Eye (tissue), 1 donor: ENCODE measurements at places on chromosomes 11 and 22.

- DNase-seq: no peak
These were observed 90.3 kb upstream of the CD82 start for GRCh38 chr11:44475114-44475686.

GRCh38 chr22:29882716-29883044, 294 bp upstream of the MTMR3 start:
- DNase-seq: no peak

GRCh38 chr11:85806876-85807275, 4.1 kb downstream of the SYTL2 start:
- no peak for DNase-seq

GRCh38 chr11:84468235-84468634, 1158.9 kb downstream of the DLG2 start:
- no peak for DNase-seq

GRCh38 chr22:30038219-30038618, 42.0 kb upstream of the HORMAD2 start:
- DNase-seq: peak; percentile 19

- peak; percentile 36 for DNase-seq
These were observed 47.6 kb downstream of the SMIM38 start for GRCh38 chr11:69203381-69203780.

DNA sequence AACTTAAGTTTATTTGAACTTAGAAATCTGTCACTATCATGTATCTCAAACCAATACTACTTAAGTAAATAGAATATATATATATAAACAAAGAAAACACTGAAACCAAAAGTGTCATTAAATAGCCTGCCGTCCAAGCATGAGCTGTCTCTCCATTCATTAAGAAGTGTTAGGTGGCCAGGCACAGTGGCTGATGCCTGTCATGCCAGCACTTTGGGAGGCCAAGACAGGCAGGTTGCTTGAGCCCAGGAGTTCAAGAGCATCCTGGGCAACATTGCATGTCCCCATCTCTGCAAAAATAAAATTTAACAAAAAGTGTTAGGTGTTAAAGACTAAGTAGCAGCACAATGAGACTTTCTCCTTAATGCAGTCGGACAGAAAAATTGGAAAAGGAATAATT, 14.0 kb downstream of the CD6 start:
- no peak for DNase-seq

GRCh38 chr11:91187314-91187713, 964.5 kb upstream of the CHORDC1 start:
- DNase-seq: no peak

GRCh38 chr22:41364955-41365354, 16.8 kb upstream of the TEF start:
- DNase-seq: no peak

GRCh38 chr11:119266063-119266462, 50.9 kb downstream of the MCAM start:
- no peak for DNase-seq

GRCh38 chr11:10604340-10604748, 35.9 kb upstream of the LYVE1 start:
- peak; percentile 27 for DNase-seq

DNA sequence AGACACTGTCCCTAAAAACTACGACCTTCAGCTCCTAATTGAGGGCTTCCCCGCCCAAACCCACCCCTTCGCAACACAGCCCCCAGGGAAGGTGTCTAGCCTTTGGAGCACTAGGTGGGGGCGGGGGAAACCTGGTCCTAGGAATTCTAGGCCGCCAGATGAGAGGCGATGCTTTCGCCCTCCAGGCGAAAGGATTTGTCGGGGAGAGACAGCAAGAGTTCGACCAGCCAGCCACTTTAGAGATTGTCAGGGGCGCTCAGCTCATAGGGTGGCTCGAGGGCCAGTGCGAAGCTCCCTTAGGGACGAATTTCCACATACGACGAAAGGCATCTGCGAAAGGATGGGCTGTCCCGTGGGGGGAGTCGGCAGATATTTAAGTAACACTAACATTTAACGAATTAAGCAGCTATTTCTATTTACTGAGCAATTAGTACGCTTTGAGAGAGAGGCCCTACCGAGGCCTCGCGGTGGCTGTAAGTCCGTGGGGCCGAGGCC, 5.3 kb downstream of the CD248 start:
- no peak for DNase-seq

- no peak for DNase-seq
These were observed 5.4 kb downstream of the PDE2A start for GRCh38 chr11:72668629-72669347.

DNA sequence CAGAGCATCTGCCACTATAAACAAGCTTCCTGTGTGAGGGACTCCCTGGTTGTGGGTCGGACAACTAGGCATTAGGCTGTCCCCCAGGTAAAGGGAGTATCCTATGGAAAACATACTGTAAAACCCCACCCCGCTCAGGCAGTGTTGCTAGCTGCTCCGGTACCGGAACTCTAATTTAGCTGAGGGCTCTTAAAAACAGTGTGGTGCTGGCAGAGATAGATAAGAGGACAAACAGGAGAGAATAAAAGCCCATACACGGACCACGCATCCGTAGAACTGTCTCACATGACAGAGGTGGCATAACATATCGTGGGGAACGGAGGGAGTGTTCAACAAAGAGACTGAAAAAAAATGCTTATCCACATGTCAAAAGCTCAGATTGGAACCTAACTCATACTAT, 3.4 kb upstream of the MOGAT2 start:
- no peak for DNase-seq

DNA sequence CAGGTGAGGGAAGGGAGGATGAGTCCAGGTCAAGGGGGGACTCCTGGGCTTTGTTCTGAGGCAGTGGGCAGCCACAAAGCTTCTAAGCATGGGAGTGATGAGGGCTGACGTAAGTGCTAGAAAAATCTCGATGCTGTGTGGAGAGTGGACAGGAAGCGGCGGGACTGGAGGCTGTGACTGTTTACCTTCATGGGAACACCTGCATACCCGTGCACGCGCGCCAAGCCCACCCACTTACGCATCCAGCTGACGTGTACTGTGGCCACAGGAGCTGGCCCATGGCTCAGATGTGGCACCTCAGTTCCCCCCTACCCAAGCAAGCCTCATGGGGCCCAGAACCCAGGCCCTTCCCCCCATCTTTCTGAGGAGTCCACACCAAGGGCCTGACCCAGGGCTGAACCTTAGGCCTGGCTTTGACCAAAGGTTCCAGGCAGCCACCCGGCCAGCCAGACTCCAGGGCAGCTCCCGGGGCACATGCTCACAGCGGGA, 14.0 kb downstream of the MYRF start:
- no peak for DNase-seq

- DNase-seq: no peak
These were observed 59.8 kb downstream of the SC5D start for GRCh38 chr11:121352251-121352891.

DNA sequence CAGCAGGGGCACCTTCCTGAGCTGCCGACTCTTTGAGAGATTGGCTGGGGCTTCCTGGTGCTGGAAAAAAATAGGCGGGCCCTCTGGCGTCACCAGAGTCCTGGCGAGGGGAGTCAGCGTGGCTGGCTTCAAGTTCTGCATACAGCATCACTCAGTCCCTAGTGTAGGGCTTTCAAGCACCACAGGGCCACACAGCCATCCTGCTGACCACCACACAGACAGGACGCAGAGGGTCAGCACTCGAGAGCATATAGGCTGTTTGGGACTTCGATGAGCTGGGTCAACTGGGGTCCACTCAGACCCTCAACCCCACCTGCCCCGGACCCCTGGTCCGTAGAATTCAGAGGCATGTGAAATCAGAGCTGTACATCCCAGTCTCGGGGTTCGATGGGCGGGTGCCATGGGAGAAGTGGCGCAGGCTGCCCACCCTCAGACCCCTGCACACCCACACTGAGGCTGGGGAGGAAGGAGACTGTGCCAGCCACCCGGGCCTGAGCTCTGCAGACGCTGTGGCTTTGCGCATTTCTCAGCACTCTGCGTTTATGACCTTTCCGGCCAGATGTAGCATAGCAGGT, 1131.9 kb downstream of the BRD1 start:
- no peak for DNase-seq

DNA sequence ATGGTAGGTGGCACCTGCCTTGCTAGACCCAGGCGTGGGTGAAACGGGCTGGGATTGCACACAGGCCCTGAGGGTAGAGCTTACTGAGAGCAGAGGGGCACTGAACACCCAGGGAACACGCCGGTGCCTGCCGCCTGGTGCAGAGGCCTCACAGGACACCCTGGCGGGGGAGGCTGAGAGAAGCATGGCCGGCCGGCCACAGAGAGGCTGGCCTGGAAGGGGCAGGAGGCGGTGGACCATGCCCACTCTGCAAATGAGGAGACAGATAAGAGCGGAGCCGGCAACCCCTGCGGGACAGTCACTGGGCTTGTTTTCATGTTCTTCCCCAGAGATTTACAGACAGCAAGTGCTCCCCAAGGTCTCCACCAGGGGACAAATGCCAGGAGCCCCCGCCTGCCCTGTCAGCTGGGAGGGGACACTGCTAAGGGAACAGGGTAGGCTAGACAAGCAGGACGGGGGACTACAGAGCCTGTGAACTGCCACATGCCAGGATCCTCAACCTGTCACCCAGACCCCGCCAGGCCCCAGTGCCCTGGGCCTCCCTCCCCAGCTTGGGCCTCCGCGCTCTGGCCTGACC, 38.5 kb upstream of the TCF20 start:
- DNase-seq: no peak

- DNase-seq: no peak
These were observed 734.3 kb downstream of the BRD1 start for GRCh38 chr22:49093192-49093880.

- DNase-seq: no peak
These were observed 173.1 kb upstream of the API5 start for GRCh38 chr11:43138621-43139140.

DNA sequence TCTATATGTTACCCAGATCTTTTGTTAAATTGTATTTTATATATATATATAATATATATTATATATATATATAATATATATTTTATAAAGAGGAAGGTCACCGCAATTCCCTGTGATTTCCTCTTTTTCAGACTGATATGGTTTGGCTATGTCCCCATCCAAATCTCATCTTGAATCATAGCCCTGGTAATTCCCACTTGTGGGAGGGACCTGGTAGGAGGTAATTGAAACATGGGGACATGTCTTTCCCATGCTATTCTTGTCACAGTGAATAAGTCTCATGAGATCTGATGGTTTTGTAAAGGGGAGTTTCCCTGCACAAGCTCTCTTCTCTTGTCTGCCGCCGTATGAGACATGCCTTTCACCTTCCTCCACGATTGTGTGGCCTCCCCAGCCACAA, 157.6 kb downstream of the RAB38 start:
- no peak for DNase-seq

DNA sequence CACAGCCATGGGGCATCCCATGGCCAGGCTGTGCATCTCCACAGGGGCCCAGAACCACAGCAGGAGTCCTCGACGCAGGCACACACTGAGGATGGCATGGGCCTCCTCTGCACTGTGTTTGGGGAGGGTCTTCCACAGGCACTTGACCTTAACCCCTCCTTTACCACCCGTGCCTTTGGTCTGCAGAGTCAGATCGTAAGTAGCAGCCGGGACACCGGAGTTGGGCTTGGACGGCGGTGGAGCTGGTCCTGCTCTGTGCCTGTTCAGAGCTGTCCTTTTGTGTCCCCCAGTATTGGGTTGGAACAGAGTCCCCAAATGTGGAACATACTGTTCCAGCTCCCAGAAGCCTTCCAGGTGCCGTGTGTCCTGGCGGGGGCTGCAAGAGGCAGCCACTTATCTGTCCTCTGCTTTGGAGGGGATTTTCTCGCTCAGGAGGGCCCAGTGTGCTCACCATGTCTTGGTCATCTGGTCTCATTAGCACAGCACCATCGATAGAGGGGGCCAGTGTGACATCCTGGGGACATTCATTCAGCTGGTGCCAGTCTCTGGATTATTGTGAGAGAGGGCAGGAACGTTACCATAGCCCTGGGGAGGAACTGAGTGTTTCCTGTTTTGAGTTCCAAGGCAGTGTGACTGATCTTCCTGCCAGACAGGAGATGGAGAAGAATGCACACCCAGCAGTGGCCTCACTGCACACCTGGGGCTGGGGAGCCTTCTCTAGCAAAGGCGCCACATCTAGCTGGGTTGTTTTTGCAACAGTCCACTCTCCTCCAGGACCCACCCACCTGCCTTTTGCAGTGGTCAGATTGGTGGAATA, 12.4 kb downstream of the CRELD2 start:
- peak; percentile 55 for DNase-seq

GRCh38 chr22:26593763-26594162, 3.8 kb upstream of the TPST2 start:
- DNase-seq: no peak

DNA sequence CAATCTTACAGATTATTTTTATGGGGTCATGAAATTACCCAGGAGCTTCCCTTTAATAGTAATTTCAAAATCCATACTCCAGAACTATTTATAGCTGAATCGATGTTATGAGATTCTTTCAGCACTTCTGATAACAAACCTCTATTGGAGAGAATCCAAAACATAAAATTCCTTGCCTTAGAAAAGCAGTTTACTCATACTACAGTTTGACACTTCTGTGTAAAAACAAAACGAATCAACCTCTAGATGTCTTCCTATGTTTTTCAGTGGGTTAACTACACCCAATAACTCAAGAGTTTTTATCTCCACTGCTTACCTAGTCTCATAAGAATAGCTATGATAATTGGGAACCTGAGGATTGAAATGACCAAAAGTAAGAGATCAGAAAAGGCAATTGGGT, 35.6 kb downstream of the KIF18A start:
- DNase-seq: no peak

DNA sequence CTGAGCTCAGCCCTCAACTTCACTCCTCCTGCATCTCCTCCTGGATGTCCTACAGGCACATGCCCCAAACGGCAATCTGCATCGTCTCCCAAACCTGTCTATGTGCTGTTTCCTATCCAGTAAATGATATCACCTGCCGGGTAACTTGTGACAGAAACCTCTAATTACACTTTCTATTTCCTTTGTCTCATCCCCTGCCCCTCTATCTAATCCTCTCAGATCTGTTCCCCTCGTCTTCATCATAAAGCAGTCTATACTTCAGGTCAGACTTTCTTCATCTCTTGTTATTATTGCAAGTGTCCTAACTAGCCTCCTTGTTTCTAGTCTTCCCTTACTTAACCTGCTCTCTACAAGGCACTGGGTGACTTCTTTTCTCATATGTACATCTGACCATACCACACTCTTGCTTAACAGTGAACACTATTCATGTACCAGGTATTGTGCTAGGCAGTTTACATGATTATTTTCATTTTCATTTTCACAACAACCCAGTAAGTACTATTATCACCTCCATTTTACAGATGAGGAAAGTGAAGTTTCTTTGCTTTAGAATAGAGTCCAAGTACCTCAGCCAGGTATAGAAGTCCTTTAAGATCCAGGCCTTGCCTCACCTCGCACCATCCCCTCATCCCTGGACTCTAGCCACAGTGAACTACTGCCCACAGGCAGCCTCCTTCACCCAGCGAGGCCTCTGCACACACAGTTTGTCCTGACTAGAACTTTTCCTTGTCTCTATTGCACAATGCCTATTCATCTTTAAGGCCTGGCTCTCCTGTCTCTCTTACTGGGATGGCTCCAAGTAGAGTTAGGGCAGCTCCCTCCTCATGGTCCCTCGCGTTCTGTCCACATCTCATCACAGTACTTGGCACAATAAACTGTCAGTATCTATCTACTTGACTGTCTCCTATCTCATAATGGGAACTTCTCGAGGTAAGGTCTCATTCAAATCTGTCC, 22.1 kb upstream of the UCP3 start:
- DNase-seq: no peak

- peak; percentile 50 for DNase-seq
These were observed 76.9 kb upstream of the API5 start for GRCh38 chr11:43234881-43235280.
